ENCODE measurements at places on chromosomes 3 and 15. TPM values are rescaled to one million over a fixed set of nuclear protein-coding genes. Genes with fewer than 3 reads are reported as not detected.

Gene GOLGA8H
- 0.14 TPM for total RNA-seq

Gene GOLGA8N
- total RNA-seq = 4.4 TPM

Gene BOC
- 8.7 TPM for total RNA-seq

Gene ANKRD34C
- not detected for total RNA-seq

Gene SNAP23
- total RNA-seq = 110 TPM

Gene FHIT
- 1.1 TPM for total RNA-seq

Gene CAMKV
- total RNA-seq = not detected

Gene SLC2A2
- total RNA-seq = 0.09 TPM

Gene AADACL2
- not detected for total RNA-seq

Gene ITGB5
- total RNA-seq = 358 TPM

Gene SERPINI1
- total RNA-seq = 1.7 TPM

Gene LYZL4
- total RNA-seq = not detected

Gene GOLGA8G
- total RNA-seq = under 0.01 TPM
